Stimulated activated CD4-positive, alpha-beta T cell treated with anti-CD3 and anti-CD28 coated beads, Interleukin-1b, Interleukin-23, amount 100 ng/mL, for 1 hour (primary cell): ENCODE measurements at places on chromosomes 2 and 18.

GRCh38 chr2:24409700-24410556 is 49.6 kb upstream of the ITSN2 start:
- DNase-seq: peak; percentile 6

DNA sequence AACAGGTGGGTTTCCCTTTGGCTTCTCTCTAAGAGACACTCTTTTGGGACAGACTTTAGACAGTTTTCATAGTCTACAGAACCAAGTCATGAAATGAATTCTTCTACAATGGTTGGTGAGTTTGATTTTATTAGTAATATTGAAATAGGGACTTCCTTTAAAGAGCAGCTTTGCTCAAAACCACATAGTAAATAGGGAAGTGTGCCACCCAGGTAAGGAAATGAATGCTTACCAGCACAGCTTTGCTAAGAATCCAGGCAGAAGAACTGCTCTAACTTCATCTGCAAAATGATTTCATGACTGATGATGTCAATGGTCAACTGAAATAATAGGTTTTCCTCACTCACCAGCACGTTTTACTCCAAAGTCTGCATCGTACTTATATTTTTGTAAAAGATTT is 89.2 kb downstream of the NYAP2 start:
- DNase-seq: no peak

GRCh38 chr18:10141559-10141958 is 227.7 kb downstream of the VAPA start:
- no peak for DNase-seq

DNA sequence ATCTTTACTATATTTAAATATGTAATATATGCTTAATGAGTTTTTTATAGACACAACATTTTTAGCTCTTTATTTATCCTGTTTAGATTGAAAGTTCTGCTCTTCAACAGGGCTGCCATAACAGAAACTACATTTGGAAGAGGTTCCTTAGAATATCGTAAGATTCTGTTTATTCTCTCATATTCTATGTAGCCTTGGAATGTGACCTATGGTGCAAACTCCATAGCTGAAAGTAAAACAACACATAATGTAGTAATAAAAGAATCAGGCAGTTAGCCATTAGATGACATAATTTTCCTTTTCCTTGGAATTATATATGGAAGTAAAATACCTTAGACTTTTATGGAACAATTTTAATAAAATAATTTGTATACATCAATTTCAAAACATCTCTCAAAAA is 91.3 kb downstream of the ZNF804A start:
- DNase-seq: no peak

DNA sequence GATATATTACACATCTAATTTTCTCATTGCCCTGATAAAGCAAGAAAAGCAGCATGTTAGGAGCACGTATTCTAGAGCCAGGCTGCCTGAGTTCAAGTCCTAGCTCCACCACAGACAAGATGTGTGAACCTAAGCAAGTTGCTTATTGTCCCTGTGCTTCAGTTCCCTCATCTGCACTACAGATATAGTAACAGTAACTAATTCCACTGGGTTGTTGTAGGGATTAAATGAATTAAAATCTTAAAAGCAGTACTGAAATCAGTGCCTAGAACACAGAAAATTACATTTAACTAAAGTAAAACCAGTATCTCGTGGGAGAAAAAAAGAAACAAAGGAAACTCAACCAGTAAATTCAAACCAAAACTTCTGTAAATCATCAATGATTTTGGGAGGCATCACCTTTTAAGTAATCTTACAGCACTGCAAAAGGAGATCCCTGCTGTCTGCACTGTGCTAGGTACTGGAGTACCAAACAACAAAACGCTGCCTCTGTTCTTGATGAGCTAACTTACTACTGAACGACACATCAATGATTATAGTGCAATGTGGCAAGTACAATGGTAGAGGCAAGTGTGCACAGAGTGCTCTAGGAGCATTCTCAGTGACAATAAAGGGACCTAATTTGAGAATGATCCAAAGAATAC is 7.9 kb downstream of the MAP3K2 start:
- DNase-seq: no peak

GRCh38 chr2:26904839-26905238 is 56.9 kb downstream of the DPYSL5 start:
- no peak for DNase-seq

DNA sequence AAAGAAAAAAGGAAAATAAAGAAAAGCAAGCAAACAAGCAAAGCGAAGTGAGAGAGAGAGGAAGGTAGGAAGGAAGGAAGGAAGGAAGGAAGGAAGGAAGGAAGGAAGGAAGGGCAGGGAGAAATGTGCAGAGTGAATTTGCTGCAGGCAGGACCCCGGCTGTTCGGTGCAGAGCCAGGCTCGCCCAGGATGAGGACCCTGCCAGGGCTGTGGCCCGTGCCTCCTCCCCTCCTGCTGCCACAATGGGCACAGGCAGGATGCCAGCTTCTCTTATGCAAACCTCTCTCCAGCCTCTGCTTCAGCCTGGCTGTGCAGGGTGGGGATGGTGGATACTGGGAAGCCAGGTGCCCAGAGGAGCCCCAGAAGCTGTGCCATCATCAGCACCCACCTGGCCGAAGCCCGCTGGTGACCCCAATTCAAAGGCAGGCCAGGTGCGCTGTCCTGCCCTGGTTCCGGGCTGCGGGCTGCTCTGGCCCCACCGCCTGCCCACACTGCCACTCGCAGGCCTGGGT is 3.2 kb downstream of the GPR17 start:
- DNase-seq: no peak

GRCh38 chr2:71277536-71278103 is 50.7 kb upstream of the PAIP2B start:
- DNase-seq: no peak

- no peak for DNase-seq
Observed at GRCh38 chr18:39506581-39507330, 1941.2 kb upstream of the CELF4 start.

- no peak for DNase-seq
Observed at GRCh38 chr2:178315488-178315948, 121.2 kb downstream of the OSBPL6 start.

DNA sequence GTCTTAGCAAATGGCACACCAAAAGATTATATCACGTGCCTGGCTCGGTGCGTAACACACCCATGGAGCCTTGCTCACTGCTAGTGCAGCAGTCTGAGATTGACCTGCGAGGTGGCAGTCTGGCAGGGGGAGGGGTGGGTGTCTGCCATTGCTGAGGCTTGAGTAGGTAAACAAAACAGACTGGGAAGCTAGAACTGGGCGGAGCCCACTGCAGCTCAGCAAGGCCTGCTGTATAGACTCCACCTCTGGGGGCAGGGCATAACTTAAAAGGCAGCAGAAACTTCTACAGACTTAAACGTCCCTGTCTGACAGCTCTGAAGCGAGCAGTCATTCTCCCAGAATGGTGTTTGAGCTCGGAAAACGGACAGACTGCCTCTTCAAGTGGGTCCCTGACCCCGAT is 55.9 kb upstream of the FSHR start:
- DNase-seq: no peak

DNA sequence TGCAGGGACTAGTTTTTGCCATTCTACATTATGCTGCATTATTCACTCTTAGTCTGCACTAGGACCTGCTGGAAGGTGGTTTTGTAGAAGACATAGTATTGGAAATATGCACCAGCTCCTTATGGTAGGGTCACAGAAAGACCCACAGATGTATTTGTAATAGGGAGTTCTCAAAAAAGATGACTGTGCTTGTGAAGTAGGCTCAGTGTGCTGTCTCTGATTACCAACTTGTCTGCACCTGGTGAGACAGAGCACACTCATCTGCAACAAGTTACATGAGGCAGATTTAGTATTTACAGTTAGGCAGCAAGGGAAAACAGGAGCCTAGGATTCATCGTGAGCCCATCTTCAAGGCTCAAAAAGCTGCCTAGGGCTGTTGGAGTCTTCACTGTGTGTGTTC is 29.4 kb downstream of the RHBDD1 start:
- DNase-seq: no peak

DNA sequence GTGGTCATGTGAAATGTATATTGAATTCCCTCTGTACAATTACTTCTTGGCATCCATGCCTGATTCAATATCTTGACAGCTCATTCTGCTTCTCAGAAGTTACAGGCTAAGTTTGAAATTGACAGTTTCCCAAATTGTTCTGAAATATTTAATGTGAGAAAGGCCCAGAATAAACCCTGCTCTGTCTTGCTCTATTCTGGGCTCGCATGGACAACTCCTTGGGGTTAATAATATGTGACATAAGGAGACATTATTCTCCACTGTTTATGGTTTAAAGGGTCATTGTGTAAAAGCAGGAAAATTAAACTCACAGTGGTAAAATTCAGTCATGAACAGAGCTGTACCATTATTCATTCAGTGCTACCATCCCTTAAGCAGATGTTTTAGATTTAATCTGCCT is 160.7 kb upstream of the CNTNAP5 start:
- no peak for DNase-seq

GRCh38 chr2:96239745-96240264 is 26.0 kb downstream of the TMEM127 start:
- DNase-seq: no peak

- no peak for DNase-seq
Observed at GRCh38 chr2:10382354-10383061, 65.6 kb downstream of the ODC1 start.

DNA sequence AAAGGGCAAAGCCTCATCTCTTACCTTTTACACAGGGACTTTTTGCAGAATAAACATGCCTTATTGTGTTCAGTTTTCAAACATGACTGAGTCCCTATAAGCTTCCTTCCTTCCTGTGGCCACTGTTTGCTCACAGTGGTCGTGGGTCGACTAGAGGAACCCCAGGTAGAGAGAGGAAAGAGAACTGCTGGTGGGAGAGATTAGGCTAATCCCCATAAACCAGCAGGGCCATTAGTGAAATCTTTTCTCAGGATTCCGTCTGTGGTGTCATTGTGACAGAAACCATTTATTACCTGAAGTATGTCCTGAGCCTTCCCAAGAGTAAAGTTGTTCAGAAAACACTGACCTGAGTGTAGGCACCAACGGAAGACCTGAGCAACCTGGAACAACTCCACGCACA is 21.3 kb upstream of the BOD1L2 start:
- no peak for DNase-seq

- DNase-seq: no peak
Observed at GRCh38 chr18:27428120-27428519, 243.0 kb upstream of the CHST9 start.

DNA sequence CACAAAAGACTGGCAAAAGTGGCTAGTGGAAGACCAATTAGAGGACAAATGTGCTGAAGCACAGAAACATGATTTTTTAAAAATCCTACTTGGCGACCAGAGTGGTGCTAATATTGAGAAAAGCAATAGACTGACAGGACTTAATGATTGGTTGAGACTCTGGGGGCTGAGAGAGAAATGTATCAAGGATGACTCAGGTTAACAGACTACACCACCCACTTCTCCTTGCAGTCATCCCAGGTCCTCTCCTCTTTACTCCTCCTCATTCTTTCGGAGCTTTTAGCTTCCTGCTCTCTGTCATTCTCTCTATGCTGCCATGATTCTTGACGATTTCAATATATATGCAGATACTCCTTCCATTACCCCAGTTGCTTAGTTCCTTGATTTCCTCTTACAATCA is 54.6 kb upstream of the CYTIP start:
- DNase-seq: no peak

GRCh38 chr2:203379156-203379555 is 51.0 kb downstream of the ABI2 start:
- DNase-seq: no peak

DNA sequence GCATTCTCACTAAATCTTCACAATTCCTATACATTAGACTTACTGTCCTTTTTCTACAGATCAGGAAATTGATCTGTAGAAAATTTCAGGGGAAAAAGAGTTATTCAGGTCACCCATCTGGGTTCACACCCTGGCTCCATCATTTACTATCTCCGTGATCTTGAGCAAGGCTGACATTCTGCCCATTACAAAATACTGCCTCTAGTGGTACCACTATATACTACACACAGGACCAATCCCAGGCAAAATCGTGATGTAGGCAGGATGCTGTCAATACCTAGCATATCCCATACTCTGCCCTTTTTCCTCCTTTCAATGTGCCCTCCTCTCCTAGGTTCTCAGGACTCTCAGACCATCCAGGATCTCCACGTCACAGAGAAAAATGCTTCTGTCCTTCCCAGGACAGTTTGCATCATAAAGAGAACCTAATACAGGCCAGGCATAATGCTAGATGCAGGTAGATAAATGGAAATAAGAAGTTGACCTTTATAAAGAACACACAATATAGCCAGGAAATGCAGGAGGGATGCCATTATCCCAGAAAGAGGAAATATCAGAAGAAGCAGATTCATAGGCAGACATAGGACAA is 101.9 kb downstream of the CDH20 start:
- DNase-seq: no peak

DNA sequence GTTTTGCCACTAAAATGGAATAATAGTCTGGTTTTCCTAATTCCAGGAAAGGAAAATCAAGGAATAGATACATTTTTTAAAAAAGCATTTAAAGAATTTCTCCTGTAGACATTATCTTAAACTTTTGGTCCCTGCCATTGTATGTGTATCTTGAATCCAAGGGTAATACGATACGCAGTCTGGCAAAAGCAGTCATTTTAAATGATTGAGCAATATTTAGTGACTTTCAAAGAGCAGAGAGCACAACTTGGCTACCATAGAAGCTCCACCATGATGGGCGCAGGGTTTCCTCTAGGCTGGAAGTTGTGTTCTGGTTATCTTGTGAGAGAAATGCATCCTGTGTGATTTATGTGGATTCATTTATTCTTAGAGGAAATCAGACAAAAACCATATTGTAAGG is 92.9 kb downstream of the NEDD4L start:
- no peak for DNase-seq

- no peak for DNase-seq
Observed at GRCh38 chr2:203835892-203836800, 31.4 kb upstream of the CTLA4 start.

GRCh38 chr2:26738481-26738880 is 25.6 kb upstream of the SLC35F6 start:
- no peak for DNase-seq

DNA sequence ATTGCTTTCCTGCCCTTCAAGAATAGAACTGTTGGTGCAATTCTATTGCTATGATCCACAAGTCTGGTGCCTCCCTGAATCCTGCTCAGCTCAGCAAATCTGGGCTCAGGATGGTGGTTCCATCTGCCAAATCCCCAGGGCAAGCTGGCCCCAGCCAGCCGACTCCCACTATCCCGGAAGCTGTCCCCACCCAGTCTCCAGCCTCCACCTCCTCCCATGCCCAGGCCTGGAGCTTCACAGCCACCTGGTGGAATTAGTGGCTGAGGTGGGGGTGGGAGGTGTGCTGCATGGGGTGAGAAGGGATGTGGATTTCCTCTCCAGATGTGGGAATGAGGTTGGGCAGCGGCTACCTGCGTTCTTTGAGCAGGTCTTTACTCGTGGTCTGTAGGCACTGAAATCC is 119.3 kb upstream of the SMAD2 start:
- DNase-seq: no peak
